Lung microvascular endothelial cell (primary cell): ENCODE measurements at places on chromosomes 7 and 10.
A peak's percentile ranks its signal among the peaks of the same experiment; 100 is the strongest.

DNA sequence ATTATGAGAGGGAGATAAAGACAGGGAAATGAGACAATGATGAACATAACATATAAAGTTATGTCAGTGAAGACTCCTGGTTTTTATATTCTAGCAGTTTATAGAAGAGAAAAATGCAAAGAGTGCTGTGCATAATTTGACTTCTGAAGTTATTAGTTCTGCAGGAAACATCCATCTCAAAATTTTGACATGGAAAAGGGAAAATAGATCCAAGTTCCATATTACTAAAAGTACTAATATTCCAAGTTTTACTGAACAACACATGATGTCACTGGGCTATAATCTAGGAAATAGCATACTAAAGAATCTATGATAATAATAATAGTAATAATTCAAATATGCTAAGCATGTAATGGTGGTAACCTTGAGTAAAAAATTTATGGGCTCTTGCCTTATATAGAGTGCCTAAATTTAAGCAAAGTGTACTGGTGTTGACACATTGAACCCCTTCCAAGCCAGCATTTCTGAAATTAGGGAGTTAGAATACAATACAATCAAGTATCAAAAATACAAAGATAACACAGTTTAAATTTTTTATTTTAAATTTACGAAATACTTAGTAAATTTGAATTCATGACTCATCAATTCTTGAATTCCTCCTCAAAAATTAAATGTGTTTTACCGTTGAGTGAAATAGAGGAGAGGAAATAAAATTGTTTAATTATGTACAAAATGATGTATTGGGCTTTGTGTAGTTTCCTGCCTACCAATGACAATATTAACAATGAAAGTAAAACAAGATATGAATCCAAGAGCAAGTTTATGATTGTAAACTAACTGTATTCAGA lies 102.8 kb upstream of the KCND2 start:
- DNase-seq: no peak

DNA sequence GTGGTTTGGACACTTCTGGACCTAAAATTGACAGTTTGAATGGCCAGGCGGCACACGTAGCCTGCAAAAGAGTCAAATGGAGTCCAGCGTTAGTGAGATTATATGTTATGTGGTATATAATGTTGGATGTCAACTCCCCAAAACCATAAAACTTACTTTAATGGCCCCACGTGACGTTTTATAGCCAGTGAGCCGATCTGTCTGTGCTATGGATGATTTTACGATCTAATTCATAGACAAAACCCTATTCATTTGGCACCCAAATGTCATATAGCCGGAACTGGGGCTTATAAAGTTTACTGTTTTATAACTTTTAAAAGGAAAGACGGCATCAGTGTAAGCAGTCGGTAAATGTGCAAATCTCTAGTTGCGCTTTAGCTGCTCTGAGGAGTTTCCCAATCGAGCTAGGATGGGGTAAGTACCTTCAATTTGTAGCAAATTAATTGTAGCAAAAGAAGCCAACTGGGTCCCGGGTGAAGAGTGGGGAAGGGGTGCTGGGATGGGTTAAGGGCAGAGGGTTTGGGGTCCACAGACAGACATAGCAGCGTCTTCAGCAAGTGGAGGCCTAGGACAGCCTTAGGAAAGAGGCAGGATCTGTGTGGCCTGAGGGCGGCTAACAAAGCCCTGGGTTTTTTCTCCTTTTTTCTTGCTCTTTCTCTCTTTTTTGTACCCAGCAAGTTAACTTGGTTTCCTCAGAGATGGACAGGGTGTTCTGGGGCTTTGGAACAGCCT lies 3.2 kb downstream of the HOXA5 start:
- no peak for DNase-seq

DNA sequence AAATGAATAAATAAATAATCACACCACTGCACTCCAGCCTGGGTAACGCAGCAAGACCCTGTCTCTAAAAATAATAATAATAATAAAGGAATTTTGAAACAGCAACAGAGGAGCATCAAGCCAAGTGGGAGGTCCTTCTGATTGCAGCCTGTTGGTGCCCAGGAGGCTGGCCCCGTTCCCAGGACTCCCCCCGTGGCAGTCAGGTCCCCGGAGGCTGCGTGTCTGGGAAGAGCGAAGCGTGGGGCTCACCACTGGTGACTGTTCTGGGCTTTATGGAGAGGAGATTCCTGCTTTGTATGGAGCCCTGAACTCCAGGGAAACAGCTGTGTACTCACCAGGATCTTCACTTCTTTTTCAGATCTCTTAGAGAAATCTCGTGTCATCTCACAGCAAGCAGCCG lies 19.3 kb upstream of the MYH16 start:
- DNase-seq: no peak

- peak; percentile 16 for DNase-seq
These were observed 257.3 kb downstream of the SDK1 start for GRCh38 chr7:3558400-3558799.

- DNase-seq: no peak
These were observed 19.5 kb upstream of the PTF1A start for GRCh38 chr10:23172429-23173213.

DNA sequence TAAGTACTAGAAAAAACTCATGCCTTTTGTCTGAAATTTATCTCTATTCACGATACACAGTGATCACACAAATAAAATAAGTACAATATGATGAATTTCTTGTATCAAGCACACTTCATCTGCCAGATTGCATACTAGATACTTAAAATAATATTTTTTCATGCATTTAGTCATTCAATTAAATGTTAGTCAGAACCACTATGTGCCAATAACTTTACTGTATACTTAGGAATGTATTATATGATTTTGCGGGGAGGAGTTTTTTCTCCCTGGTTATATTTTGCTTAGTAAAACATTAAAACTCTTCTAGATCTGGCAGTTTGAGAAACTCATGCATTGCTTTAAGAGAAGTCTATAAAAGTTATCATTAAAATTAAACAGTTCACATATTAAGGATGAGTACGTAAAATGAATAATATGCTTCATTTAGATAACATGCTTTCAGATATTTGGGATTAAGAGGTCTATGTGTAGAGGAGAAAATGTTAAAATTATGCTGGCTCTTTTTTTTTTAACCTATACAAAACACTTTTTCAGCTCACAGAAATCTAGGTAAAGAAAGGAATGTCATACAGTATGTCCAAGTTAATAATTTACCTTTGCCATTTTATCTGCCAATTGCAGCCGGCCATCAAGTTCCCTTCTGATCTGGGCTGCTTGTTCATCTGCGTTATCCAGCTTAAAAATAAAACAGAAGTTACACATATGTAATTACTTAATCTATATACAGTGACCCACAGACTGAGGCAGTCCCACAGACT lies 70.1 kb downstream of the RNF133 start:
- DNase-seq: no peak

GRCh38 chr10:7932301-7933036 lies 114.2 kb downstream of the TAF3 start:
- peak; percentile 90 for DNase-seq

- no peak for DNase-seq
These were observed 39.9 kb upstream of the EGR2 start for GRCh38 chr10:62856021-62856420.

GRCh38 chr10:77763453-77764430 lies 126.1 kb upstream of the KCNMA1 start:
- no peak for DNase-seq

DNA sequence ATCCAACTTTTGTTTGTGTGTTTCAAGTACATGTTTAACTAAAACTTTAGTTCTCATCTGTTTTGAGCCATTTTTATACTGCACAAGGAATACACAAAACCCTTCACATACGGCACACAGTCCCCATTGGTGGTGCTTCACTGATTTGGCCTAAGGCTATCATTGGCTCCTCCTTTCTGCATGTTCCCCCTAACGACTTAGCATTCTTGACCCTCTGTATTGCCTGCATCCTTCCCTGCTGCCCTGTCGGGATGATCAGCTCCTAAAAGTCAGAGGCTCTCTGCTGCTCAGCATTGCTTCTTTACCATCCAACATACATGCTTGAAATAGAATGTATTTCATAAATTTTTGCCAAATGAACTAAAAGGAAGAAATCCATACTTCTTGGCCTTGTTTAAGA lies 111.4 kb upstream of the ABCB5 start:
- DNase-seq: no peak

DNA sequence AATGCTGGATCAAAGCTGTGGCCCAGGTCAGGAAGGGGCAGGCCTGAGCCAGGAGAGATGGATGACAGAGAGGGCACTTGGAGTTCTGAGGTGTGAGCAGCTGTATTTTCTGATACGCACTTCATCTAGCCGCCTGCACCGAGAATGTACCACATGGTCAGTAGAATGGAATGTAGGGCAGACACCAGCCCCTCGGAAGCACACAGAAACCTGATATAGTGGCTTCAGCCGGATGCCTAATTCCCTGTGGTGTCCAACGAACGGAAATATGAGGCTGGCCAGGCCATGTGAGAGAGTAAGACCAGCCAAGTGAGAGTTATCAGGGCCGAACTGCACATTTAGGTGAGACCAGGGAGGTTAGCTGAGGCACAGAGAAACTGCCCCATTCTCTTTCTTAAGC lies 46.7 kb upstream of the PLCE1 start:
- DNase-seq: no peak

DNA sequence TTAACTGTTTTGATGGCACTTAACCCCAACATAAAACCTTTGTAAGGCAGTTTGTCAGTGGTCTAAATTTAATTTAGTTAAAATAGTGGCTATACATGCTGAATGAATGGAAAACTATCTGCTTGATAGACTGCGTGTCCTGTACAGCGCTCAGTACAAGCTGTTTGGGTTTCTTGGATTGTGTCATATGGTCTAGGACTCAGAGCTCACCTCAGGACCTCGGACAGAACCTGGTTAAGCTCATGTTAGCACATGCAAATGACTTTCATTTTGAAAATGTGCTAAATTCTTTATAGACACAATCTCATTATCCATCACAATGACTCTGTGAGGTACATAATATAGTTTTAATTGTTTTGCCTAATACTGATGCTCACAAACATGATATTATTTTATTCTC lies 55.7 kb upstream of the RELN start:
- DNase-seq: peak; percentile 24

- no peak for DNase-seq
These were observed 32.4 kb downstream of the NPY start for GRCh38 chr7:24316340-24316739.

- no peak for DNase-seq
These were observed 6.6 kb downstream of the LAT2 start for GRCh38 chr7:74216361-74216761.

DNA sequence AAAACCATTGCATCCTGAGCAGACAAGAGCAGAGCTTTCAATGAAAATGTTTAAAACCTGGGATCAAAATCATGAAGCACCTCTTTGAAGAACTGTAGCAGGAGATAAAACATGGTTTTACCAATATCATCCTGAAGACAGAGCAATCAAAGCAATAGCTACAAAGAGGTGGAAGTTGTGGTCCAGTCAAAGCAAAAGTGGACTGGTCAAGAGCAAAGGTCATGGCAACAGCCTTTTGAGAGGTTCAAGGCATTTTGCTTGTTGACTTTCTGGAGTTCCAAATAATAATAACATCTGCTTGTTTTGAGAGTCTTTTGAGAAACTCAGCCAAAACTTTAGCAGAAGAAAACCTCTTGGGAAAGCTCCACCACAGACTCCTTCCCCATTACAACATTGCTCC lies 893.9 kb upstream of the POT1 start:
- DNase-seq: no peak

- no peak for DNase-seq
These were observed 23.1 kb upstream of the DRGX start for GRCh38 chr10:49419005-49419404.

DNA sequence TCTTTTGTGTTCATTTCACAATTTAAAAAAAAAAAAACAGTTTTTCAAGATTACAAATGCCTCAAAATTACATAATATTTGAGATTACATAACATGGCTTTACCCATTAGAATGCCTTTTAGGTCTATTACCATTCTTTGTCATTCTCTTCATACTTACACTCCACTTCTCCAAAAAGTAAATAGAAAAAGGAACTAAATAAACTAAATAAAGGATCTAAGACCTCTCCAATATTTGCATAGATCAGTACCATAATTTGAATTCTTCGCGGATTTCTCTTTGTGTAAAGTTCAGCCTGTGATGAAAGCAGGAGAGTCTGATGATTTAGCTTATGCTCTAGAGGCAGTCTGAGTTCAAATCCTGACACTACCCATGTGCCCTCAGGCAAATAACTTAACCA lies 56.4 kb upstream of the C1GALT1 start:
- DNase-seq: no peak

- DNase-seq: no peak
These were observed 36.0 kb downstream of the NUDT1 start for GRCh38 chr7:2278026-2278425.

DNA sequence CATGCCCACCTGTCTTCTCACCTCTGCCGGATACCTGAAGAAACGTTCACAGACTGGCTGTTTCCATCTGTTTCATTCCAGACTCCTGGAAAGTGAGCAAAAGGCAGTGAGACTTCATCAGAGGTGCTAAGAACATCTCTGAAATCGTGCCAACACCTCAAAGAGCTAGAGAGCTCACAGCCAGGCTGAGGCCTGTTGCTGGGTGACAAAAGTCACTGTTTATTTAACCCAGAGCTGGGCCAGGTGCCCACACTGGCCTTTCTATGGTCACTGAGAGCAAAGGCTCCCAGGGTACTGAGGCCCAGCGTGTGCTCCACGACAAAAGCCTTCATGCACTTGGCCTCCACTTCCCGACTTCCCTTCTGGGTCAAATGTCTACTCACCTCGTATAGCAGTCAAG lies 3.7 kb upstream of the NANOS1 start:
- peak; percentile 14 for DNase-seq

DNA sequence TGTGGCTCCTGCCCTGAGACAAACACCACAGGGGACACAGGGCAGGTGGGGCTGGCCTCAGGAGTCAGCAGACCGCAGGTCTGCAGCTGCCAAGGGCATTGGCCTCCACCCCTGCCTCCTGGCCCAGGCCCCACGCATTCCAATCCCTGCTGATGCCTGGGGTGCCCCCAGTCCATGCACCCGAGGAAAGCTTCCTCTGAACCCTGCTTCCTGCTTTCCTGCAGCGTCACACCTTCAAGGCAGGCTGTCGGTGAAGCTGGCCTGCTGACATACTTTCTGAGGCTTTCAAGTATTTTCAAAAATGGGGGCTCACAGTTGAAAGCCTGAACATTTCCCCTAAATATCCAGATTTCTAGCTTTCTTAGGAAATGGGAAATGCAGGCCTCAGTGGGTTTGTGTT lies 22.5 kb upstream of the ANTXRL start:
- no peak for DNase-seq
